ENCODE measurements at places on chromosomes 2 and 18. TPM values are rescaled to one million over a fixed set of nuclear protein-coding genes. Genes with fewer than 3 reads are reported as not detected.

The MYO3B gene
- 0.06 TPM for polyA plus RNA-seq

The CENPO gene
- polyA plus RNA-seq: 16.5 TPM

The SNED1 gene
- 5.1 TPM for polyA plus RNA-seq

The SPP2 gene
- polyA plus RNA-seq: not detected

The STARD6 gene
- not detected for polyA plus RNA-seq

Data from hindlimb muscle (tissue), 1 donor.